ENCODE measurements at places on chromosomes 1 and 21.

- no peak overlapping the region for H3K4me3 ChIP-seq
- no peak overlapping the region for H3K27ac ChIP-seq
- no peak for DNase-seq
- H3K27me3 ChIP-seq = no peaks in the 10 kb centered on the region
Measured at GRCh38 chr1:152182944-152183361, 23.9 kb upstream of the RPTN start.

DNA sequence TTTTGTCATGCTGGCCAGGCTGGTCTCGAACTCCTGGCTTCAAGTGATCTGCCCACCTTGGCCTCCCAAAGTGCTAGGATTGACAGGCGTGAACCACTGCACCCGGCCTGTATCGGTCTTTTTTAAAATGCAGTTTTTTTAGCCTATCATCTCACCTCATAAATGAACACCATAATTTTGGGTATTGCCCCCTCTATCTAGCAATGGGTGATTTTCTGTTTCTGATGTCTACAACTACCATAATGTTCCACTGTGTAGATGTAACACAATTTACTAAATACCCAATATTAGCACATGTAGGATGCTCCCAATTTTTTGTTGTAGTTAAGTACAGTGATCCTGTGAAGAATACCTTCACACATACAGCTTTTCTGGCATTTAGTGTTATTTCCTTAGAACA lies 2.0 kb upstream of the CAMTA1 start:
- no peak for DNase-seq
- H3K27me3 ChIP-seq = no peaks in the 10 kb centered on the region
- no peak overlapping the region for H3K4me3 ChIP-seq
- H3K36me3 ChIP-seq = no peaks in the 10 kb centered on the region
- H3K4me1 ChIP-seq = peaks cover 13% of the 10 kb centered on the region
- H3K27ac ChIP-seq = no peak overlapping the region

GRCh38 chr1:91803847-91804545 lies 82.0 kb downstream of the TGFBR3 start:
- DNase-seq = peak; percentile 65
- peaks cover 47% of the 10 kb centered on the region for H3K4me1 ChIP-seq
- no peaks in the 10 kb centered on the region for H3K36me3 ChIP-seq

DNA sequence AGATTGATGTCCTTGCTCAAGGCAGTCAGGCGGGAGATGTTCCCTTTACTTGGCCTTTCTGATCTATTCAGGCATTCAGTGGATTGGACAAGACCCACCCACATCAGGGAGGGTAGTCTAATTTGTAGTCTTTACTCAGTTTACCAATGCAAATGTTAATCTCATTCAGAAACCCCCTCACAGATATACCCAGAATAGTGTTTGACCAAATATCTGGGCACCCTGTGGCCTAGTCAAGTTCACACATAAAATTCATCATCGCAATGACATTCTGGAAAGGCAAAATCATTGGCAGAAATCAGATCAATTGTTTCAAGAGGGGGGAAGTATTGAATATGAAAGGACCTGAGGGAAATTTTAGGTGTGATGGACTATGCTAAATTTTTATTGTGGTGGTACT lies 12.5 kb upstream of the SFT2D2 start:
- no peak overlapping the region for H3K27ac ChIP-seq
- peaks cover 2% of the 10 kb centered on the region for H3K27me3 ChIP-seq
- no peak for DNase-seq
- no peak overlapping the region for H3K4me3 ChIP-seq
- no peaks in the 10 kb centered on the region for H3K36me3 ChIP-seq

DNA sequence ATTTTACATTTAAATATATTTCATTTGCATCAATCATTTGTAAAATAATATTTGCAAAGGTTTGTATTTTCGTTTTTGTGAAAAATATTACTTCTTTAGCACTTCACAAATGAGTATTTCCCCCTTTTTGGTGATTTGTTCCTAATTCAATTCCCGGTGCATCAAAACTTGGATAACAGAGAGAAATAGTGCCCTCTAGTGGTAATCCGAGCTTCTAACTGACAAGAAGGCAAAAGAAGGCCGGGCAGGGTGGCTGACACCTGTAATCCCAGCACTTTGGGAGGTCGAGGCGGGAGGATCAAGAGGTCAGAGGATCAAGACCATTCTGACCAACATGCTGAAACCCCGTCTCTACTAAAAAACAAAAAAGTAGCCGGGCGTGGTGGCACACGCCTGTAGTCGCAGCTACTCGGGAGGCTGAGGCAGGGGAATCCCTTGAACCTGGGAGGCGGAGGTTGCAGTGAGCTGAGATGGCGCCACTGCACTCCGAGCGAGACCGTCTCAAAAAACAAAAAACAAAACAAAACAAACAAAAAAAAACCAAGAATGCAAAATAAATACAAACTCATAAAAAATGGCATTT lies 137.7 kb downstream of the COL11A1 start:
- DNase-seq = no peak
- no peak overlapping the region for H3K4me3 ChIP-seq
- no peak overlapping the region for H3K27ac ChIP-seq
- no peaks in the 10 kb centered on the region for H3K36me3 ChIP-seq
- H3K27me3 ChIP-seq = no peaks in the 10 kb centered on the region

DNA sequence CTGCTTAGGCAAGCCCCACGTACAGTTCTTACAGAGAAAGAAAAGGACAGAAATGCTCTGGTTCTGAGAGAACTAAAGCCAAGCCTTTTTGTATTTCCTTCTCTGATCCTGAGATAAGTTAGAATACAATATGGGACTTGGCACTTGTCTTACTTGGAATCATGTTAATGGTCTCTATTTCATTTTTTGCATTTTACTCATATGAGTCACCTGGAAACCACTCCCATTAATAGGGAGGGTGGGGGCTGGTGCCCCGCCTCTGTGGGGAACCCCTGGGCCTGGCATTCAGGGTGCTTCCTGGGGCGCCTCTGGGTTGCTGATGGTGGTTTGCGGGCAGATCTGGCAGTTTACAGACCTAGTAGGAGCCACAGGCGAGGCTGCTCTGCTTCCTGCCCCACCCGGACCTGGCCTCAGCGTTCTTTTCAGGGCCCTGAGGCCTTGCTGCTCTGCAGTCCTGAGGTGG lies 26.7 kb downstream of the TSPAN2 start:
- peak overlapping the region; percentile 93 for H3K27ac ChIP-seq
- DNase-seq = peak; percentile 98
- peak overlapping the region; percentile 27 for H3K4me3 ChIP-seq
- H3K4me1 ChIP-seq = peaks cover 22% of the 10 kb centered on the region
- H3K27me3 ChIP-seq = no peaks in the 10 kb centered on the region

DNA sequence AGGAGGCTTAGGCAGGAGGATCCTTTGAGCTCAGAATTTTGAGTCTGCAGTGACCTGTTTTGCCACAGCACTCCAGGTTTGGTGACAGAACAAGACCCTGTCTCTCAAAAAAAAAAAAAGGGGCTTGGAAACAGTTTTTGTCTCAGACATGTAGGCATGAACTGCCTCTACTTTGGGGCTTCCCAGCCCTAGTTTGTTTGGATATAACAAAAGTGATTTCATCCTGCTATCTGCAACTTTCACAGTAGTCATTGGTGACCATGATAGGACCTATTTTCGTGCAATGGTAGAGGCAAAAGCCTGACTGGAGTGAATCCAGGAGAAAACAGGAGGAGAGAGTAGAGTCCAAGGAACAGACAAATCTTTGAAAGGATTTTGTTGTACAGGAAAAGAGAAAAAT lies 20.3 kb upstream of the EVI5 start:
- H3K36me3 ChIP-seq = no peaks in the 10 kb centered on the region
- no peak overlapping the region for H3K4me3 ChIP-seq
- no peak overlapping the region for H3K27ac ChIP-seq
- H3K27me3 ChIP-seq = no peaks in the 10 kb centered on the region
- no peaks in the 10 kb centered on the region for H3K4me1 ChIP-seq

DNA sequence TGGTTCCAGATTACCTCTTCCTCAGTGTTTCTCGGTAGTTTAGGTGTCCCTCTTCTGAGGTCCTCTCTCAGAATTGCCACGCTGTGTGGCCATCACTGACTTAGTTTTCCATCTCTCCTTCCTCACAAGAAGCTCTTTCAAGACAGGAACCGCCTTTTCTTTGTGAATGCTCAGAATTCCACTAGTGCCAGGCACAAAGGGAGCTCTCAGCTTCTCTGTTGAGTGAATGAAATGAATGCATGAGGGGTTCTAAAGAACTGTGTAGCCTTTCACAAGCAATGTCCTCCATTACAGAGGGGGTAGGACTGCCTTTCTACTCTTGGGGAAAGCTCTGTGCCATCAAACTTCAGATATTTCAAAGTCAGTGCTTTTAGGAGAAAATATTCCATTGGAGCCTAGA lies 546.8 kb downstream of the RWDD3 start:
- no peaks in the 10 kb centered on the region for H3K27me3 ChIP-seq
- no peak for DNase-seq
- no peak overlapping the region for H3K27ac ChIP-seq

DNA sequence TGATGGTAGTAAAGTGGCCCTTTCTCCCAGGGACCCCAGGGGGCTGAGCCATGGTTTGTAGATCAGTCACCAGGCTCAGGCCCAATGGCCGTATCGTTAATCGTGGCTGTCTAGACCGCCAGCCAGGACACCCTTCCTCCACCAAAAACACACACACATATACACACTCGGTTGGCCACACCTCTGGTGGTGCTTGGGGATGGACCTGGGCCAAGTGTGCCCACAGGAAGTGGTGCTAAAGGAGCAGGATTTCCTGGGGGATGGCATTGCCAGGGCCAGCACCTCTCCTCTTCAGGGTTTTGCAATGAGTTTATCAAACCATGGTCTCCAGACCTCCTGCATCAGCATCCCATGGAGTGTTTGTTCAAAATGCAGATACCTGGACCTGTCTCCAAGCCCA lies 36.2 kb downstream of the CITED4 start:
- no peak for DNase-seq
- H3K27ac ChIP-seq = no peak overlapping the region
- no peak overlapping the region for H3K4me3 ChIP-seq
- no peaks in the 10 kb centered on the region for H3K36me3 ChIP-seq
- H3K27me3 ChIP-seq = no peaks in the 10 kb centered on the region

Measured in T-cell (primary cell).